ENCODE measurements at places on chromosomes 4 and X.

- no peaks in the 10 kb centered on the region for H3K27me3 ChIP-seq
- H3K4me1 ChIP-seq = no peaks in the 10 kb centered on the region
- H3K36me3 ChIP-seq = no peaks in the 10 kb centered on the region
- no peak for DNase-seq
Measured at GRCh38 chr4:101421386-101421785, 74.1 kb upstream of the PPP3CA start.

DNA sequence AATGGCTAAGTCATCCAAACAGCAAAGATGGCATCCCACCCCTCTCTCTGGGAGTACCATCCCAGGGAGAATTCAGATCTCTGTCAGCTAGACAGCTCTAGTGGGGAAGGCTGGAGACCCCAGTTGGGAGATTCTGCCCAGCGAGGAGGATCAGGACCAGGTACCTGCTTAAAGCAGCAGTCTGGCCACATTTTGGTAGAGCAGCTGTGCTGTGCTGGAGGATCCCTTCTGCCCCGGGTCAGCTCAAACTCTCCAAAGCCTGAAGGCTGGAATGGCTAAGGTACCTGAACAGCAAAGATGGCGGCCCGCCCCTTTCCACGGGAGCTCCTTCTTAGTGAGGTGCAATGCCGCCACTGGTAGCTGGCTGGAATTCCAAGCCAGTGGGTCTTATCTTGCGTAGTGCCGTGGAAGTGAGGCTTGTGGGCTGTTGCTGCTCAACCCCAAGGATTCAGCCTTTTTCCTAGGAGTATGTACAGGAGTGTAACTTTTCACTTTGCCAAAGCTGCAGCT is 40.1 kb downstream of the SATL1 start:
- no peaks in the 10 kb centered on the region for H3K27me3 ChIP-seq
- H3K36me3 ChIP-seq = no peaks in the 10 kb centered on the region
- DNase-seq = no peak
- no peaks in the 10 kb centered on the region for H3K4me1 ChIP-seq

DNA sequence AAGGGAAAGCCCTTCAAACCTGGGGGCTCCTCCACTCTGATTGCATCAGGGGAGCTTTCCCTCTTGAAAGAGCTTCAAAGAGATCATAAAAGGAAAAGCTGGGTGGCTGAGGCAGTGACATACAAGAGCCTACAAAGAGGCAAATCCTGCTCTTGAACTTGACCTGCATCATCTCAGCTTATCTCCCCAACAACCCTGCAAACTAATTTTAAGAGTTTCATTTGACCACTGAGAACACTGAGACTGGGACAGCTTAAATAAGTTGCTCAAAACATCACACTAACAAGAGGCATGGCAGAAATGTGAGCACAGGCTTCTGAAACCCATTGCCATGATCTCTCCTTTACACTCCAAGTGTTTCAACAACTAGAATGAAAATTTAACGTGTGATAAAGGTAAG is 101.6 kb upstream of the PPARGC1A start:
- H3K27me3 ChIP-seq = peaks cover 2% of the 10 kb centered on the region
- H3K4me3 ChIP-seq = no peak overlapping the region
- no peaks in the 10 kb centered on the region for H3K4me1 ChIP-seq

- peaks cover 8% of the 10 kb centered on the region for H3K4me1 ChIP-seq
- DNase-seq = no peak
- H3K27ac ChIP-seq = no peak overlapping the region
- H3K36me3 ChIP-seq = no peaks in the 10 kb centered on the region
Measured at GRCh38 chr4:15777697-15778288, 335 bp upstream of the CD38 start.

DNA sequence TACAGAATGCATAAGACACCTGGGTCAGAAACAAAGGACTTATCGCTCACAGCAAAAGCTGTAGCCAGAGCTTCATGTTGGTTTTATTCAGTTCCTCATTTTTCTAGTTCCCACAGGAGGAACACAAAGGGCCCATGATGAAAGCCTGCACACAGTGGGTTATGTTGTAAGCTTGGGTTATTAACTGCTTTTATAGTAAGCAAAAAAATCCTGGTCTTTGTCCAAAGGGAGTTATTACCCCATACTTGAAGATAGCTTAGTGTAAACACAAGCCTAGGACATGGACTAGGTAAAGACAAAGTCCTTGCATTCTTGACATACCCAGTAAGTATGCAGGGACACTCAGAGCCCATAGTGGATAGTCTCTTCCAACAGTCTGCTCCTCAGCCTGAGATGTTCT is 11.7 kb downstream of the BBS12 start:
- H3K4me1 ChIP-seq = peaks cover 49% of the 10 kb centered on the region
- H3K27me3 ChIP-seq = no peaks in the 10 kb centered on the region
- no peak overlapping the region for H3K4me3 ChIP-seq
- H3K27ac ChIP-seq = no peak overlapping the region
- peaks cover 13% of the 10 kb centered on the region for H3K36me3 ChIP-seq

- no peak overlapping the region for H3K27ac ChIP-seq
- H3K27me3 ChIP-seq = 0 out of 2 replicates have a peak, but pooled peaks cover 2% of the 10 kb centered on the region
- H3K36me3 ChIP-seq = no peaks in the 10 kb centered on the region
- DNase-seq = no peak
Measured at GRCh38 chr4:89665662-89666061, 171.3 kb downstream of the SNCA start.

GRCh38 chr4:43244688-43245382 is 352.3 kb downstream of the GRXCR1 start:
- DNase-seq = no peak
- H3K4me3 ChIP-seq = no peak overlapping the region
- H3K36me3 ChIP-seq = peaks cover 6% of the 10 kb centered on the region
- no peaks in the 10 kb centered on the region for H3K27me3 ChIP-seq
- H3K4me1 ChIP-seq = no peaks in the 10 kb centered on the region
- H3K27ac ChIP-seq = no peak overlapping the region

DNA sequence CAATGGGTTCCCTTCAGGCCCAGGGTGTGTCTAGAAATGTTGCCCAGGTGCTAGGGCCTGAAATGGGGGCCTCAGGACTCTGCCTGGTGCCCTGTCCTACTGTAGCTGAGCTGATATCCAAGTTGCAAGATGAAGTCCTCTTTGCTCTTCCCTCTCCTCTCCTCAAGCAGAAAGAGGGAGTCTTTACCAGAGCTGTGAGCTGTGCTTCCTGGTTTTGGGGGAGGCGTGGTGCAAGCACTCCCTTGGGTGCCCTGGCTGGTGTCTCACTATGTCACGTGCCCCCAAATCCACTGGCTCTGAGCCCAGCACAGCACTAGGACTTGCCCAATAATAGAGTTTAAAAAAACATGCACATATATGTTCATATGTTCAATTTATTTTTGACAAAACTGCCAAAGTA is 29.3 kb upstream of the CT47A1 start:
- H3K27ac ChIP-seq = no peak overlapping the region
- no peaks in the 10 kb centered on the region for H3K4me1 ChIP-seq
- H3K4me3 ChIP-seq = no peak overlapping the region

GRCh38 chr4:31156221-31156620 is 436.1 kb downstream of the PCDH7 start:
- H3K27ac ChIP-seq = no peak overlapping the region
- no peaks in the 10 kb centered on the region for H3K4me1 ChIP-seq
- H3K27me3 ChIP-seq = no peaks in the 10 kb centered on the region
- H3K4me3 ChIP-seq = no peak overlapping the region
- H3K36me3 ChIP-seq = no peaks in the 10 kb centered on the region

DNA sequence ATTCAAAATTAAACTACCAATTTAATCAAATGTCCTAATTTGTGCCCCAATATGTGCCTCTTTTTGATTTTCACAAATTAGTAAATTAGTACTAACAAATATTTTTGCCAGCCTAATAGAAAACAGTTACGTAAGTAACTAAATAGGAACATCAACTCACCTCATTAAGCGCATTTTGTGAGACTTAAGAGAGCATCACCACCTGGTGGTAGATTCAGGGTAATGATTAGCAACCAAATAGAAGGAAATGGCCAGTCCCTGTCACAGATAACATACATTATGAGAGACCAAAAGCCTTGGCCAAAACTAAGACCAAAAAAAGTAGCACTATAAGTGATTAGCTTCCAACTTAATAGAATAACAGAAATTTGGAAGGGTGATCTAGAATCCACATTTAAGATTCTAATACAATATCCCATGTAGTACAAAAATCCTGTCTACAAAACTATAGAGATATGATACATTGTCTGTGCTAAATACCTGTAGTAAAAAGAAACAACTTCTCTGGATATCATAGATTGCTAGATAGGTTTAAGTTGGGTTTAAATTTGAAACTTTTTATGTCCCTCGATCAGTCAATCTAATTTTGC is 46.7 kb downstream of the C4orf46 start:
- peak; percentile 54 for DNase-seq
- no peak overlapping the region for H3K4me3 ChIP-seq
- no peaks in the 10 kb centered on the region for H3K4me1 ChIP-seq
- H3K36me3 ChIP-seq = no peaks in the 10 kb centered on the region
- peaks cover 7% of the 10 kb centered on the region for H3K27me3 ChIP-seq

DNA sequence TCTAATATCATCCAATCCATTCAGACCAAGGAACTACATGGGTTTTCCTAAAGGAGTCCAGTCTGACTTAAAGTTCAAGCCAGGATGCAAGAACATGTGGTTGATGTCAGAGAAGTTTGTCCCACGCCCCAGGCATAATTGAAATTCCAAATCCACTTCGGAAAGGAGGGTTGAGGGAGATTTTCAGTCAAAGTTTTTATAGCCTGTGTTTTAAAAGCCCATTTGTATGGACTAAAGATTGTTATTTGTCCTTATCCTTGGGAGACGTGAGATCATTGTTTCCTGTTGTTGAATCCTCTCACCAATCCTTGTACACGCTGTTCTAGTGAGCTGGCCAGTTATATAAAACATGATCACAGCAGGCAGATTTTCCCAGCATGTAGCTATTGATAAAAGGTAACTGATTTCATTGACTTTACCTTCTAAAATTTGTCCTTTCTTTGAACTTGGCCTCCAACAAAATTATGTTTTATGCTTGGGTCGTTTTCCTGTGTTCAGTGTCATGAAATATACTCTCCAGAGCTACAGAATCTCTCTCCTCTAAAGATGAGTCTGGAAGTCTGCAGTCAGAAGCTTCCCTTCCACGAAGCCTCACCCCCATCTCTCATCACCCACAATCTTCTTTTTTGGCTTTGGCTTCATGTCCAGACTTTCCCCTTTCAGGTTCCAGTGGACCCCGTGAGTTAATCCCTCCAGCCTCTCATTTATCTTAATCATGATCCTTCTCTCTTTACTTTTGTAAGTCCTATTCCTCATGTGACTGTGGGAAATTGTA is 92.9 kb downstream of the ATP10D start:
- no peak overlapping the region for H3K4me3 ChIP-seq
- peak overlapping the region; percentile 2 for H3K27ac ChIP-seq
- no peaks in the 10 kb centered on the region for H3K27me3 ChIP-seq
- peak; percentile 2 for DNase-seq
- peaks cover 11% of the 10 kb centered on the region for H3K4me1 ChIP-seq

GRCh38 chr4:89416960-89417359 is 109.4 kb upstream of the GPRIN3 start:
- no peak overlapping the region for H3K4me3 ChIP-seq
- no peaks in the 10 kb centered on the region for H3K27me3 ChIP-seq
- peaks cover 45% of the 10 kb centered on the region for H3K4me1 ChIP-seq
- no peak for DNase-seq
- no peak overlapping the region for H3K27ac ChIP-seq
- no peaks in the 10 kb centered on the region for H3K36me3 ChIP-seq

DNA sequence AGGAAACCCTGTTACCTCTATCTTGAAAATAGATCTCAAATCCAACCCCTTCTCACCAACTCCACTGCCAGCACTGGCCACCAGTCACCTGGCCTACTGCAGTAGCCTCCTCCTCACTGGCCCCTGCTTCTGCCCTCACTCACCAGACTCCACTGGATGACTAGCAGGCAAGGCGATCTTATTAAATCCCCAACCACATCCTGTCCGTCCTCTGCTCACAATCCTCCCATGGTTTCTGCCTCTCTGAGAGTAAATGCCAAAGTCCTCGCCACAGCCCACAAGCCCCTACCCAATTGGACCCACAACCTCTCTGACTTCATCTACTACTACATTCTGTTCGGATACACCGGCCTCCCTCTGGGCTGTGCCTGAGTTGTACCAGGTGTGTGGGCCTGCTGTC is 5.4 kb upstream of the PIM2 start:
- no peaks in the 10 kb centered on the region for H3K27me3 ChIP-seq
- DNase-seq = no peak
- H3K36me3 ChIP-seq = no peaks in the 10 kb centered on the region
- H3K4me1 ChIP-seq = peaks cover 15% of the 10 kb centered on the region
- H3K27ac ChIP-seq = no peak overlapping the region
- H3K4me3 ChIP-seq = no peak overlapping the region

DNA sequence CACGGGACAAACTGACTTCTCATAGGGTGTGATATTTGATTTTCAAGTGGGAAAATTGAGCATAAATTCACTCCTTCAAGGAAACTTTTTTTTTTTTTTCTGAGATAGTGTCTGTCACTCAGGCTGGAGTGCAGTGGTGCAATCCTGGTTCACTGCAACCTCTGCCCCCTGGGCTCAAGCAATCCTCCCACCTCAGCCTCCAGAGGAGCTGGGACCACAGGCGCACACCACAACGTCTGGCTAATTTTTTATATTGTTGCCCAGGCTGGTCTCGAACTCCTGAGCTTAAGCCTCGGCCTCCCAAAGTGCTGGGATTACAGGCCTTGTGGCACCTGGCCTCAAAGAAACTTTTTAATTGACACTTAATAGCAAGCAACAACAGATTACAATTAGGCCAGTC is 13.8 kb downstream of the CLDN34 start:
- H3K27ac ChIP-seq = no peak overlapping the region
- no peaks in the 10 kb centered on the region for H3K4me1 ChIP-seq
- no peak for DNase-seq
- no peaks in the 10 kb centered on the region for H3K36me3 ChIP-seq
- no peak overlapping the region for H3K4me3 ChIP-seq

DNA sequence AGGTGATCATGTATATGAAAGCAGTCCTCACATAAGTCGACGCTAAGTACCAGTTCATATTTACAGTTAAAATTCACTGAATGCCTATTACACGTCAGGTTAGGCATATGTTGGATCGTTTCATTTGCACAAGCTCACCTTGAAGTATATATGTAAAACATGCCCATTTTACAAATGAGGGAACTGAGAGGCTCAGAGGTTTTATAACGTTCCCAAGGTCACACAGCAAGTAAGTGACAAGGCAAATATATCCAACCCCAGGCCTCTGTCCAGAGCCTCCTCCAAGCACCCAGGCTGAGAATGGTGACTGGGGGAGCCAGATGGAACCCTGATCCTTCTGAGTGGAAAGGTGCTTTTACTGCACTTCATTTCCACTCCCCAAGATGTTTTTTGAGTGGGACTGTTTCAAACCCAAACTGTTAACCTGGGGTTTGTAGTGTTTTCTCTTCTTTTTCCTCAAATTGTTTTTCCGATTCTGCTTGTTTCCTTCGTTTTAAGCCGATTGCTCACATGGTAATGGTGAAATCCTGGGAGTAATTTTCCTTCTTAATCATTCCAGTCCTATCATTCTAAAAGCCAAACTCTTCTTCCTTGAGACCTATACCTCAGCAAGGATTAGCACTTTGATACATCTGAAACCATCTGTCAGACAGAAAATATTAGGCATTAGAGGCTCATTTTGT is 791 bp downstream of the SMIM20 start:
- peak overlapping the region; percentile 97 for H3K4me3 ChIP-seq
- DNase-seq = no peak
- peaks cover 14% of the 10 kb centered on the region for H3K27me3 ChIP-seq
- peaks cover 20% of the 10 kb centered on the region for H3K4me1 ChIP-seq
- peak overlapping the region; percentile 96 for H3K27ac ChIP-seq
- H3K36me3 ChIP-seq = no peaks in the 10 kb centered on the region
